Activated T-helper 2 cell treated with anti-CD3 and anti-CD28 coated beads, Interferon-gamma antibody, Interleukin-2, Interleukin-4, amounts not matched to agents 10 μg/mL and 5 μg/mL and 100 μg/mL, durations not matched to agents 14 hours and 24 hours and 36 hours (primary cell): ENCODE measurements at places on chromosomes 6 and 20.

DNA sequence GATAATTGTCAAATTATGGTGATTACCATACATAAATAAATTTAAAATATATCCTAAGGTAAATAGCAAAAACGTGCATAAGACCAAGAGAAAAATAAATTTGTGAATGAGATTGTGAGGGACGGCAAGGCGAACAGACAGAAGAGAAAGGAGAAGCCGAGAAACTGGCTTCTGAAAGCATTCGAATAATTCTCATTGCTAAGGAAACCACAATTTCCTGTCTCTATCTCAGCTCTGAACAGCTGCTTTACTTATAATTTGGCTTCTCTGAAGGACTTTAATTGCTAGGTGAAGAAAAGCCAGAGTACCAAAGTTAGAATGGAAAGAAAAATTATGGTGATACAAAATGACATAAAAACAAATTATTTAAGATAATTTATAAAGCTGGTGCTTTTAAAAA lies 79.0 kb upstream of the RGS17 start:
- DNase-seq: no peak

DNA sequence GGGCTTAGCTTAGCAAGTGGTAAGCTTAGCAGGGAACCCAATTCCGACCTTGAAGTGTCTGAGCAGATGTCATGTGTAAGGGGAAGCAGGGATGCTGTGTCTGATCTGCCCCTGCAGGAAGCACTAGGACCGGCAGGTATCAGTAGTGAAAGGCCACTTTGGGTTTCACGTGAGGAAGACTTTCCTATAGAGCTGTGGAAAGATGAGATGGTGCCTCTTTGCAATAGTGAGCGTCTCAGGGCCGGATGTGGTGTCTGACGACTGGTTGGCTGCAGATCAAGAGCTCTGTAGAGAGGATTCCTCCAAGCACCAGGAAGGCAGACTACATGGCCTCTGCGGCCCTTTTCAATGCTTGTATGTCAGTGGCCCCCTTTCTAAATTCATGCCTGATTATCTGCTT lies 98.3 kb downstream of the TIAM2 start:
- peak; percentile 11 for DNase-seq

- no peak for DNase-seq
Observed at GRCh38 chr6:15715060-15715459, 52.2 kb upstream of the DTNBP1 start.

DNA sequence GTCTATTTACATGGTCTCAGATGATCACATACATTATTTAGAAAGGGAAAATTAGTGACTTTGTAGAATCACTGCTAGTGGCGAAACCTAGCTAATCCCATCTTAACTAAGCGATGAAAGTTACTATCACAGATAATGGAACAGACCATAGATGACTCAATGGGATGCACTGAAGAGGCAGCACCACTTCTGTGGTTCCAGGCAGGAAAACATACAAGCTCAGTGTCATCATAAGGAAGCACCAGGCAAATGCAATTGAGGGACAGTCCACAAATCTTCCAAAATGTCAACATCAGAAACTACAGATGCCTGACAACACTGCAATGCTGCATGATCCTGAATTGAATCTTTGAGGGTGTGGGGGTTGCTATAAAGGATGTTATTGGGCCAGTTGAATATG lies 15.9 kb upstream of the SNAI1 start:
- no peak for DNase-seq

GRCh38 chr6:144195671-144196270 lies 45.5 kb downstream of the STX11 start:
- no peak for DNase-seq

DNA sequence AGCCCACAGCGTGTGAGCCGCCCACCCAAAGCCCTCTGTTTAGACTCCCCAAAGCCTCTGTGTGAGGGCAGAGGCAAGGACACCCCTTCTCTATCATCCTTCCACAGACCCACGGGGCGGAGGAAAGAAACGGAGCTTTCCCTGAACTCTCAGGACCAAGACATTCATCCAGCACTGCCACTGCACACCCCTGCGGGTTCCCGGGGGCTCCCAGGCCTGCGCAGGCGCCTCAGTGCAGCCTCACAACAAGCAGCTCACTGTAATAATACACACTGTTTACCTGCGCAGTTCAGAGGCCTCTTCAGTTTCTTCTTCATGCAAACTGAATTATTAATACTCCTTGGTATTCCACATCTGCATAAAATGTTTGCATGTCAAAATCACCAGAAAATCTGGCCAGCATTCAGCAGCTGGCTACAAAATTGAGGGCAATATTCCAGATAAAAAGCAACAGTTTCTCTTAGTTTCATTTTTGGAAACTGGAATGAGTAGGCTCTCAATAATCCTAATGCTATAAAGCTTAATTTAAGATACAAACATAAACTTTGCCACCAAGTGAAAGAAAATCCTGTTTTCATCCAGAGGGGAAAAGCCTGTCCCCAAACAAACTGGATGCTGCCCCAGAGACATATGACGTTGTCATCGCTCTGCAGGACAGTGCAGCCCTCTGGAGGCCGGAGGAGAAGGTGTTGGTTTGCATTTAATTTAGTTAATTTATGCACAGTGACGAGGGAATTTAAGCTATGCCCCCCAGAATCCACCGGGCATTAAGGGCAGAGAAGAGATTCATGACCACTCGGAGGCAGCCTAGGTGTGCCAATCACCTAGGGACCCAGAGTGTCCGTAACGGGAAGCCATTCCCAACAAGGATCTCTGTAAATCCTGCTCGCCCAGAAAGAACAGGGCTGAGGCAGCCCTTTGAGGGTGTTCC lies 45.3 kb downstream of the NINL start:
- DNase-seq: no peak

GRCh38 chr6:45504947-45505346 lies 127.2 kb upstream of the SUPT3H start:
- no peak for DNase-seq

DNA sequence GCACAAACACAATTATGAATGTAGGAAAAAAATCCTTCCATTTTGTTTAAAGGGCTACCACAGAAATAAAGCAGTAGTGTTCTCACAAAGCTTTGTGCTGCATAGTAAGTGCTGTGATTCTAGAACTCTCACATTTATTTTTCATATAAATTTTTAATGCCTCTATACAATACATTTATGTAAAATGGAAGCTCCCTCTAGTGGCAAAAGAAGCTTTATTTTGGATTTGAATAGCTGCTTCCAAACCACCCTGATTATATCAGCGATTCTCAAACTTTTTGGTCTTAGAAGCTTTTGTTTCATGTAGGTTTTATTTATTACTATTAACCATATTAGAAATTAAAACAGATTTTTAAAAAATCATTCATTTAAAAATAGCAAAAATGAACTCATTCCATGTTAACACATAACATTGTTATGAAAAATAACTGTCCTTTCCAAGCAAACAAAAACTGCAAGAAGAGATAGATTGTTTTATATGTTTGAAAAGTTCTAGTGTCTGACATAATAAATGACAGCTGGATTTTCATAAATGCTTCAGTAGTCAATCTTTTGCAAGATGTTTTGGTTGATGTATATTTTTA lies 38.4 kb downstream of the HS3ST5 start:
- no peak for DNase-seq

DNA sequence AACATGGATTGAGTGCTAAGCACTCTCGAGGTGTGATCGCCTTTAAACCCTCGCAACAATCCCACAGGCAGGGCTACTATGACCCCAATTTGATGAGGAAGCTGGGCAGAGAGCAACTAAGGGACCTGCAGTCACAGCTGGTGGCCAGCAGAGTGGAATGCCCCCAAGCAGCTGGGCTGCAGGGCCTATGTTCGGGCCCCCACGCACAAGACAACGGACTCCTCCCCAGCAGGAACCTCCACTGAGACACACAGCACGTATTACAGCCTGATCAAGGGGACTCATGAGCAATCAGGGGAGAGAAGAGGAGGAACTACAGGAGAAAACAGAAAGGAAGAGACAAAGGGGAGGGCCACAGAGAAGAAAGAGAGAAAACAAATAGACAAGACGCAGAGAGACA lies 21.7 kb downstream of the CST7 start:
- DNase-seq: no peak

GRCh38 chr20:4341804-4342485 lies 326.6 kb upstream of the RNF24 start:
- no peak for DNase-seq
